ENCODE measurements at places on chromosomes 5 and 9.

DNA sequence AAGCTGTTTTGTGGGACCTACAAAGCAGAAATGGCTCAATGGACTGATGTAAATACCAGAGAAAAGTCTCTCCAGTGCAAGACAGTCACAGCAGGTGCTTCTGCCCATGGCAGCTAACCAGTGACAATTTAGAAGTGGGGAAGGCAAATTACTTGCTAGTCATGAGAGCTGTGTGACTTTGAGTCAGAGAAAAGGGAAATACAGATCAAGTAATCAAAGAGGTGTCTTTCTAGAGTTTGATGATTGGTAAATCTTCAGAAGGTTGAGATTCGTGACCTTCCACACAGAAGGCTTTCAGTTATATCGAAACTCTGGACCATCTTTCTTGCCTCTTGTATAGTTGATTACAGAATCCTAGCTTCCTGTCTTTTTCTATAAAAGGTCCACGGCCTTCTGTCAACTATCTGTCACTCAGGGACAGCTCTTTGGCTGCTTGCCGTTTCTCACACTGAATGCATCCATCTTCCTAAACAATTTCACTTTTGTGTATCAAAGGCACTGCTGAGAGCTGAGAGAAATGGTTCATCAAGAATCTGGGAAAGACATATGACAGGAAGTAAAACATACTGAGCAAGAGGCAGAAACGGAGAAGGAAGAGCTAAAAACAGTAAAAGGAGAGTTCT lies 993.9 kb upstream of the ACO1 start:
- no peak for DNase-seq

DNA sequence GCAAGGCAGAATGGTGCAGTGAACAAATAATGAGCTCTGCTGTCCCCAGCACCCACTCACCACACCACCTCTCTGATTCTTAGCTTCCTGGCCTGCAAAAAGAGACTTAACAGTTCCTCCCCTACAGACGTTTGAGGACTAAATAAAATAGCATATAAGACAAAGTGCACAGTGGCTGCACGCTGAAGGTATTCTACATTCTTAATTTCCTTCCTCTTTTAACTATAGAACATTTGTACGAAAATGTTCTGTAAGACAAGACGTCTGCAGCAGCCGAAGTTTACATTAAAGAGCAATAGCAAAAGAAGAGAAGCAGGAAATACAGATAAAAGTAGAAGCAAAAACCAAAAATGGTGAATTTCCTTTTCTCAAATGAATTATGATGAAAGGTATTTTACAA lies 15.7 kb downstream of the FBN2 start:
- no peak for DNase-seq

DNA sequence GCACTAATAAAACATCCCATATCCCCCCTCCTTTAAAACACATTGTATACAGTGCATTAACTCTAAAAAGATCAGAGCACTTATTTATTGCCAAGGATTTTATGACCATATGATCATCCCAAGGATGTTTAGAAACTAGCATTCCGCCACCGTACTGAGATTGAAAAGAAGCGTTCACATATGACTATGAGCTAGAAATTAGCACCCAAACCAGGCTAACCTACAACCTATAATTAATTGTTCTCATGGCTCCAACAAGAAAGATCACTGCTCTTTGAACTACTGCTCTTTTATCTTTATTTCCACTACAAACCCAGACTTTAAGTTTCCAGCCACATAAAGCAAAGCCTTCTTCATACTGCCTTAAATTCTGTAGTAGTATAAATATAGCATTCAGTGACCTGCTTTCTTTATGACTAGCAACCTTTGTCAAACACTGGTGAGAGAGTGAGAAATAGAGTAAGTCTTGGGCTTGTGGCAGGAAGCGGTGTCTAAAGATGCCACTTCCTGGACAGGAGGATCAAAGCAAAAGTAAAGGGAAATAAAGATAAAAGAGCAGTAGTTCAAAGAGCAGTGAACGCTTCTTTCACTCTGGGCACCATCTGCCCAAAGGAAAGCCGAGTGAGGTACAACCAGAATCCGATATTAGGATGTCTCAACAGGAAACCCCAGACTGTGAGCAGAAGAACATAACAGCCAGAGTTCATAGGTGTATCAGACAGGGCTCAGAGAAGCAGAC lies 151.1 kb upstream of the ERCC6L2 start:
- DNase-seq = peak; percentile 28

- DNase-seq = no peak
Measured at GRCh38 chr5:141598391-141599345, 20.1 kb downstream of the DIAPH1 start.

- no peak for DNase-seq
Measured at GRCh38 chr9:89963280-89963679, 358.5 kb downstream of the GADD45G start.

- no peak for DNase-seq
Measured at GRCh38 chr5:24291916-24292315, 352.9 kb downstream of the CDH10 start.

DNA sequence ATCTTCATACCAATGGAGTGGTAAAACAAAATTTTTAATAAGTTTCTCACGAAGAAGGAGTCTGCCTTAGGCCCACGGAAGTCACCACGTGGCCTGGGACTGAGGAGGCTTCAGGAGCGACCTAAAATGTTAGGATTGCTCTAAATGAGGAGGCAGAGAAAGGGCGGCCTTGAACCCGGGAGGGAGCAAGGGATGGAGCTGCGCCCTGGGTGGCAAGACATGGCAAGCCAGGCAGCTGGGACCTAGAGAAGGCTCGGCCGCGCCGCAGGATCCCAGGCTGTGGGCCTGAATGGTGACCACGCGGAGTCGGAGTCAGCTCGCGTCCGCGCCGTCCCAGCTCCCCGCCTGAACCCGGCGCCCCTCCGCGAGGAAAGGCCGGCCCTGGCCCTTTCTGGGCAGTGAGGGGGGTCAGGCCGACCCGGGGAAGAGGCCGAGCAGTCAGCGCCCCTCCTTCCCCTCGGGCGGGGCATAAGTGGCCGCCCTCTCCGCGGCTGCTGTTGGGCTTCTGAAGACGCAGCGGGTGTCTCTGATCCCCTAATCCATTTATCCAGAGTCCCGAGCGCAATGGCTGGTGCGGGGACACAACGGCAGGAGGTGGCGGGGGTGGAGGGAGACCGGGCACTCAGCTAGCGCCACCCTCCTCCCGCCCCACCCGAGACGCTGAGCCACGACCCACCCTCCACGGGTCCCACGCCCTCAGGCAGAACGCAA lies 10.6 kb downstream of the IRX1 start:
- DNase-seq = no peak

DNA sequence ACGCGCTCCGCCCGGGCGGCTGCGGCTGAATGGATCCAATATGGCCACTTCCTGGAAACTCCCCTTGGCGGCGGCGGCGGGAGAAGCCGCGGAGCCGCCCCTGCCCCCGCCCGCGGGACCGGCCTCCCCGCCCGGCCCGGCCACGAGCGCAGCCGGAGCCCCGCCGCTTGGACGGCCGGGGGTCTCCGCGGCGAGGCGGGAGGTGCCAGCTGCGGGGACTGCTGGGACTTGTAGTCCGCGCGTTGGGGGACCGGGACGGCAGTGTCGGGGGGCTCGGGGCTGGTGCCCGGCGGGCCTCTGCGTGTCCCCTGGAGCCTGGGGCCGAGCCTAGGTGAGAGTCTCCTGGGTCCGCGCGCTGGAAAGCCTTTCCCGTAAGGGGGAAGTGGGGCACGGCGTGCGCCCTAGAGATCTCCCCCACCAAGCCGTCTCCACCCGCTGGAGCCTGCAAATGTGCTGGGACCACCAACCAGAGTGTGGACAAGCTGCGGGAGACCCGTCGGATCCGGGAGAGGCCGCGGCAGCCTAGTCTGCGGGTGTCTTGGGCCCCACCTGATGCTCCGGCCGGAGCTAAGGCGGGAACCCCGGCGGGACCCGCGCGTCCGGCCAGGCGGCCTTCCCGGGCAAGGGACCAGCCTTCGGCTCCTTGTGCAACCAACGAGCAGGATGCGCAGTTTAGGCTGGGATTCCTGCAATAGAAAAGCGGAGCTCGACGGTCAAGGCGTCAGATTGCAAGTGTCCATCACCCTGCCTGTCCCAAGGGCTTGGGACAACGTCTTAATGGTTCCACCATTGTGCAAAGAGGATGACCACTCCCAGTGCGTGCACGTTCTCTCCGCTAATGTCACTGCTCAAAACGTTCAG lies at the start of gene SEPTIN8:
Gene SEPTIN8 (minus strand): TSS at position 31 of the 861 bp plus-strand sequence. CDS start 102 bp downstream, outside the sequence.
- DNase-seq = peak; percentile 50

DNA sequence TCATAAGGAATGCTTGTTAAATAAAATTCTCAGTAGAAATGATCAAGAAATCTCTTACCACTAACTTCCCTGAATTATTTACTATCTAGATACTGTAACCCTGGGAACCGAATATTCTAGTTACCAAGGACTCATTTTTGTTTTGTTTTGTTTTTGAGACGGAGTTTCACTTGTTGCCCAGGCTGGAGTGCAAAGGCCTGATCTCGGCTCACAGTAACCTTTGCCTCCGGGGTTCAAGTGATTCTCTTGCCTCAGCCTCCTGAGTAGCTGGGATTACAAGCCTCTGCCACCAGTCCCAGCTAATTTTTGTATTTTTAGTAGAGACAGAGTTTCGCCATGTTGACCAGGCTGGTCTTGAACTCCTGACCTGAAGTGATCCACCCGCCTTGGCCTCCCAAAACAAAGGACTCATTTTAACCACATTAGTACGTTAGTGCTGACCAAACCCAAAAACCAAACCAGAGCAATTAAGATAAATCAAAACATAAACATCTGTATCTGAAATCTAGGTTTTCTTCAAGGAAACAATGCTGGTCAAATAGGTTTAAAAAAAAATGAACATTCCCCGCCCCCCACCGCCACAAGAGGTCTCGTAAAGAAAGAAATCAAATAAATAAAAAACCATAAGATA lies 3.7 kb downstream of the TXN start:
- DNase-seq = no peak

- DNase-seq = no peak
Measured at GRCh38 chr9:115712981-115713380, 440.6 kb upstream of the PAPPA start.

- no peak for DNase-seq
Measured at GRCh38 chr9:129026442-129027223, 1.5 kb downstream of the SH3GLB2 start.

- no peak for DNase-seq
Measured at GRCh38 chr9:136721339-136722092, 9.1 kb downstream of the DIPK1B start.

- no peak for DNase-seq
Measured at GRCh38 chr9:137482094-137482781, 23.1 kb upstream of the NSMF start.
